ENCODE measurements at places on chromosomes 6 and 20. TPM values are rescaled to one million over a fixed set of nuclear protein-coding genes. Genes with fewer than 3 reads are reported as not detected.

NKAIN4 gene
- not detected for total RNA-seq

VTA1 gene
- total RNA-seq = 20.1 TPM

DNA sequence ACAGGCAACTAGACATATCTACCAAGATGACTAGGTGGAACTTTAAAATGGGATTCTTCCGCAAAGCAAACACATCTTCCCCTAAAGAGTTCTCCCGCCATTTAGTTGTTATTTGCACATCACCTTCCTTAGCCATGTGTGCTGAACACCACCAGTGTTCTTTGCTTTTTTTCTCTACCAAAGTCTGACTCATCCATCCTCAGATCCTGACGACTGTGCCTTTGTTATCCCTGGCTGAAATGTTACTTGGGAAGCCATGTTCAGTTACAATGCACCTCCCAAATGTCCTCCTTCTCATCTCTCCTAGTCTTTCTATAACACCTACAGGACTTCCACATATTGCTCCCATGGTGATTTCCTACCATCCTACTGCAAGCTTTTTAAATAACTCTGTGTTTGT is 593.5 kb upstream of the ARID1B start:
- H3K36me3 ChIP-seq = no peaks in the 10 kb centered on the region
- no peaks in the 10 kb centered on the region for H3K4me1 ChIP-seq
- no peak overlapping the region for H3K4me3 ChIP-seq
- DNase-seq = no peak
- no peaks in the 10 kb centered on the region for H3K27me3 ChIP-seq

- no peaks in the 10 kb centered on the region for H3K36me3 ChIP-seq
- no peak overlapping the region for H3K27ac ChIP-seq
- no peaks in the 10 kb centered on the region for H3K4me1 ChIP-seq
- no peak overlapping the region for H3K4me3 ChIP-seq
Observed at GRCh38 chr6:148107911-148108310, 234.7 kb upstream of the SASH1 start.

GRCh38 chr6:11763460-11764249 is 14.9 kb downstream of the ADTRP start:
- DNase-seq = no peak
- no peak overlapping the region for H3K4me3 ChIP-seq
- no peaks in the 10 kb centered on the region for H3K27me3 ChIP-seq
- H3K27ac ChIP-seq = no peak overlapping the region

- no peaks in the 10 kb centered on the region for H3K4me1 ChIP-seq
- DNase-seq = no peak
- no peak overlapping the region for H3K27ac ChIP-seq
- H3K4me3 ChIP-seq = no peak overlapping the region
Observed at GRCh38 chr20:24129641-24130040, 141.1 kb upstream of the GGTLC1 start.

GRCh38 chr20:50121858-50122271 is 8.9 kb upstream of the UBE2V1 start:
- H3K27ac ChIP-seq = no peak overlapping the region
- no peak overlapping the region for H3K4me3 ChIP-seq
- no peaks in the 10 kb centered on the region for H3K27me3 ChIP-seq
- H3K4me1 ChIP-seq = no peaks in the 10 kb centered on the region

GRCh38 chr6:25407431-25407830 is 128.3 kb downstream of the CARMIL1 start:
- no peak overlapping the region for H3K27ac ChIP-seq
- H3K4me1 ChIP-seq = peaks cover 34% of the 10 kb centered on the region
- H3K4me3 ChIP-seq = no peak overlapping the region
- DNase-seq = no peak
- no peaks in the 10 kb centered on the region for H3K36me3 ChIP-seq
- H3K27me3 ChIP-seq = no peaks in the 10 kb centered on the region

DNA sequence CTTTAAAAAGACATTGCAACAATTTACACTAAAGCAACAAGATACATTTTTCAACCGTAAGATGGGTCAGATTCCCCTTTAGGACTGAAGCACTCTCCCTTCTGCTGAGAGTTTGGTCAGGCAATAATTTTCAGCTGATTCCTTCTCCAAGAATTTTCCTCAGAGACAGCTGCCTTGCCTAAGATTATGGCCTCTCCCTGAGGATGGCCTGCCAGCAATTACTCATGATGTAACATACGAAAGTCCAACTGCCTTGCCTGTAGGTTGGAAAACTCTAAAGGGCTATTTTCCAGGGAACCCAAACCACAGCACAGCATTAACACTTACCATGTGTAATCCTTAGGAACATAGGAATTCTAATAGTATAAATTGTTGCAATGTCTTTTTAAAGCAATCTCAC is 229.1 kb upstream of the FLRT3 start:
- no peaks in the 10 kb centered on the region for H3K36me3 ChIP-seq
- no peak overlapping the region for H3K27ac ChIP-seq
- no peak overlapping the region for H3K4me3 ChIP-seq
- DNase-seq = no peak
- H3K4me1 ChIP-seq = no peaks in the 10 kb centered on the region

ULBP2 gene
- 9.7 TPM for total RNA-seq

GRCh38 chr20:6467562-6467961 is 299.9 kb upstream of the BMP2 start:
- H3K4me3 ChIP-seq = no peak overlapping the region
- H3K4me1 ChIP-seq = no peaks in the 10 kb centered on the region
- no peak for DNase-seq
- H3K27ac ChIP-seq = no peak overlapping the region
- H3K36me3 ChIP-seq = no peaks in the 10 kb centered on the region

DNA sequence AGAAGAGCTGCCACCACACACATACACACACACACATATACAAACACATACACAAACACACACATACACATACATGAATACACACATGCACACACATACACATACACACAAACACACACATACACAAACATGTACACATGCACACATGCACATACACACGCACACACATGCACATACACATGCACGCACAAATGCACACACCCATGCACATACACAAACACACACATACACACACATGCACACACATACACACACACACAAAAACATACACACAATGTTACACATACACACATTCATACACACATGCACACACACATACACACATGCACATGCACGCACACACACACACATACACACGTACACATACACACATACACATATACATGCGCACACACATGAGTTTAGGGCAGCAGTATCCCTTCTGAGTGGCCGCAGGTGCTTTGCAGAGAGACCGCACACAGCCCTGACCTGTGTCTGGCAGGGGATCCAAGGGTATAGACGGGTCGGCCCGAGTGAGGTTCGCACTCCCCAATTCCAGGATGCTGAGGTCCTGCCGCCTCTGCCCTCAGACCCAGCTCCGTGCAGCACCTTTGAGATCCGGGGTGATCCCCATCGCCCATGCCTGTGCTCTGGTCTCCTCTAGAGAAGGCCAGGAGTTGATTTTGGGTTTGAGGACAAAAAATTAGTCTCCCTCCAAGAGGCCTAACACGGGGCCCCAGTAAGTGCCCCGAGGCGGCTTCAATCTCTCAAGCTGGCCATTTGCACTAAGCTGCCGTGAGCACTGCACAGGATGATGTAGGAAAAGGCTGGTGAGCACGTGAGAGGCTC is 56.8 kb downstream of the TMEM242 start:
- no peaks in the 10 kb centered on the region for H3K4me1 ChIP-seq
- no peak for DNase-seq
- no peaks in the 10 kb centered on the region for H3K27me3 ChIP-seq
- no peak overlapping the region for H3K4me3 ChIP-seq
